ENCODE measurements at places on chromosomes 4 and X.

DNA sequence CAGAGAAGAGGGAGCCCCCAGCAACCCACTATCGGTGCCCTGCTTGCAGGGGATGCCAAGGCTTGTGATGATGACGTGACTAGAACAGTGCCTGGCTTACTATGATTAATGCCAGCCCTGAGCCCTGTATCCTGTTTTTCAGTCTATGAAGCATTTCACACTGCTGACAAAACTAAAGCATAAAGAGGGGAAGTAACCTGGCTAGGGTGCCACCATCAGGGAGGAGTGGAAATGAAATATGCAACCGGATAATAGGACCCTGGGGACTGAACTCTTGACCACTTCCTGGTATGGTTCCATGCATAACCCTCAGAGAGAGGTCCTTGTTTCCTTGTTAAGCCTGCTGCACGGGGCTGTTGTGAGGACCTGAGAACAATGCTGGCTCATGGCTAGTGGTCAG lies 50.3 kb downstream of the MED28 start:
- no peak for DNase-seq

- no peak for DNase-seq
Measured at GRCh38 chr4:150126864-150127203, 48.6 kb downstream of the DCLK2 start.

- no peak for DNase-seq
Measured at GRCh38 chr4:176034936-176035335, 30.7 kb upstream of the WDR17 start.

GRCh38 chr4:1579001-1579900 lies 104.9 kb downstream of the FAM53A start:
- DNase-seq = peak; percentile 73

- no peak for DNase-seq
Measured at GRCh38 chr4:184322328-184323025, 104.8 kb upstream of the ENPP6 start.

DNA sequence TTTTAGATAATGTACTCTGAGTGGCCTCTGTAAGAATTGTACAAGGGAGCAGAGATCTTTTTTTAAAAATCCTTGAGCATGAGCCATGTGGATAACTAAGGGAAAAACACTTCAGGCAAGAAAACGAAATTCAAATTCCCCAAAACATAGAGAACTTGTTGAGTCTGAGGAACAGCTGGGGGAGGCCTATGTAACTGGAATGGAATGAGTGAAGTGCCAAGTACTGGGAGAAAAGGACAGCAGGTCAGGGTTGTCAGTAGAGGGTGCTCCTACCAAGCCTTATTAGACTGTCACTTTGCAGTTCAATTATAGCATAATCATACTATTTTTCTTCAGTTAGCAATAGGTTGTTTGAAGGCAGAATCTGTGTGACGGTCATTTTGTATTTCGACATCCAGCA lies 135.1 kb downstream of the ARHGAP6 start:
- DNase-seq = no peak

DNA sequence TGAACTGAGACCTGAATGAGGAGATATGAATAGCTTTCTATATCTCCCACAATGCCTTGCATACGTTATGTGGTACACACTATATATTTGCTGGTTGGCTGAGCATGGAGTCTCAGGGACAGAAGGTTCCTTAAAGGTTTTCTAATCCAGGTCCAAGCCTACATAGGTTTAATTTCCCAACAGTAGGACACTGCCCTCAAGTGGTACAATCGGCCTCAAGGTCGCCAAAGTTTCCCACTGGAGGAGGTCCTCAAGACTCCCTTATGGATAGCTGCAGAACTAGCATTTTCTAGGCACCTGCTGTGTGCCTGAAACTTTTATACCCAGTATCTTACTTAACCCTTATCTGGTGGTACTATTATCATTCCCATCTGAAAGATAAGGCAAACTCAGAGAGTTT lies 21.0 kb upstream of the EFNB1 start:
- DNase-seq = no peak

GRCh38 chr4:8402640-8403039 lies 37.9 kb downstream of the ACOX3 start:
- DNase-seq = no peak

DNA sequence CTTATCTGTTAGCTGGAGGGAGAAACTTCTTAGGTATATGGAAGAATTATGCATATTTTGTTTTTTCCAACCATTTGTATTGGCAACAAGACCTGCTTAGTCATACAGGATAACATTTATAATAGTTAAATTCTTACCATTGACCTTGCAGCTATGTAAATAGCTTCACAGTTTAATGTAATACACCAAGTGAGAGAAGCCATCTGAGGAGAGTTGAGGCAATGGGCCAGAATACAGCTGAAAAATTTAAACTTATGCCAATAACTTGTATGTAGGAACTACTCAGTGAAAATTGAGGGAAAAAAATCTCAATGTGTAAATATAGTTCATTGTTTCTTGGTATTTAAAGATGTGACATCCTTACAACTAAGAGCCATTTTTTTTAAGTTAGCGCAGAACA lies 273.5 kb downstream of the DACH2 start:
- DNase-seq = no peak

- DNase-seq = no peak
Measured at GRCh38 chr4:175447016-175447415, 365.0 kb downstream of the GPM6A start.

DNA sequence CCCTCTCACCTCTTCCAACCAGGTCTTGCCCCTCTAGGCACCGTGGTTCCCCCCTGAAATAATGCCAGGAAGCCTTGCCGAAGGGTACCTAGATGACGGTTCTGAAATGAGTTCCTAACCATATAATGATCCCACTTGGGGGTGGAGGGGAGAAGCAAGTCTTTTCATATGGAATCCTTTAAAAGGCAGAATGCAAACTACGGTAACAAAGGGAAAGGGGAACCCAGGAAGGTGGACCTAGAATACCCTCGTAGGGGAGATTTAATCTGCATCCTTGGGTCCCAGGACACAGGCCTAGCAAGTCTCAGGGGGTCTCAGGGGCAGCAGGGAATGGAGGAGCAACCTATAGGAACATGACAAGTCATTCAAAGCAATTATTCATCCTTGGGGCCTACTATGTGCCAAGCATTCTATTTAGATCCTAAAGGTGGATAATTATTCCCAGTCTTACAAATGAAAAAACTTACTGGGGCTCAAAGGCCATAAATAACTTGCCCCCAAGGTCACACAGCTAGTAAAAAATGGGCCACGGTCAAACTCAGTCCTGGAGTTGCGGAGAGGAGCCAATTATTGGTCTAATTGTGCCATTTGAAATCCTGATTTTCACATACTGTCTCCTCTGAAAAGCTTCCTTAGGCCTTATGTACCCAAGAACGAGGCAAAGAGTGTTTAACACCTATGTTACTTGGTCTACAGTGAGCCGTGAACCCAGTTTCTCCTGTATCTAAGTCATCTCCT lies 8.8 kb downstream of the BCOR start:
- no peak for DNase-seq

DNA sequence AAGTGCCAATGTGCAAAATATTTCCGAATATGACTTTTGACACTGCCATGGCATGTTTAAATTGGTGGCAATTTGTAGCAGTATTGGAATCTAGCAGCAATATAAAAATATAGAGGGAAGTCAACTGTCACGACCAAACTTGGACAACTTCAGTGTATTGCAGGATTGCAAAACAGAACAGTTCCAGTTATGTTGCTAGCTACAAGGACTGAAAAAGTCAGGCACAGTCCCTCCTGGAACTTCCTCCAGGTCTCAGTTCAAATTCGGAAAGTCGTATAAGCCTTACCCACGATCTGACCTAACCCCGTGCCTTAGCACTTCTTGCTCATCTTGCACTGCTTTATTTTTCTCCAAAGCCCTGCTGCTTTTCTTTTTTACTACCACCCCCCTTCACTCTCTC lies 390.0 kb upstream of the GALNT7 start:
- DNase-seq = no peak

GRCh38 chrX:42175843-42176242 lies 252.5 kb upstream of the CASK start:
- no peak for DNase-seq

DNA sequence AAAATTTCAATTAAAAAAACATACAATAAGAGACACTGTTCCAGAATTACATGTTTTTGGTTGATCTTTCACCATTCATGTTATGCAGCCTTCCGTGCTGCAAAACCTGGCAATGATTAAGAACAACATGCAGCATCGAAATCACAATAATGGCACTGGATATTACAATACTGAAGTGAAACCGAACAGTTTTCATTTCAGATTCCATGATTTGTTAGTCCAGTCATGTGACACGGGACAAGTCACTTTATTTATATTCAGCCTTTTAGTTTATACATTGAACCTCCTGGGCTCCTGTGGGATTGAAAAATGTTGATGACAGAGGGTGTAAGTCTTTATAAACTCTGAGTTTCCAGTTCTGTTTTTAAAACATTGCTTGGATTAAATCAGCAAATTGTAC lies 142.5 kb upstream of the TTC29 start:
- DNase-seq = no peak

GRCh38 chr4:99610605-99611175 lies 36.1 kb downstream of the MTTP start:
- DNase-seq = no peak

GRCh38 chrX:69136546-69137331 lies 28.5 kb downstream of the PJA1 start:
- DNase-seq = no peak

GRCh38 chr4:178693816-178694215 lies 1251.6 kb upstream of the AGA start:
- no peak for DNase-seq

- DNase-seq = no peak
Measured at GRCh38 chrX:134444681-134445080, 15.3 kb upstream of the HPRT1 start.

DNA sequence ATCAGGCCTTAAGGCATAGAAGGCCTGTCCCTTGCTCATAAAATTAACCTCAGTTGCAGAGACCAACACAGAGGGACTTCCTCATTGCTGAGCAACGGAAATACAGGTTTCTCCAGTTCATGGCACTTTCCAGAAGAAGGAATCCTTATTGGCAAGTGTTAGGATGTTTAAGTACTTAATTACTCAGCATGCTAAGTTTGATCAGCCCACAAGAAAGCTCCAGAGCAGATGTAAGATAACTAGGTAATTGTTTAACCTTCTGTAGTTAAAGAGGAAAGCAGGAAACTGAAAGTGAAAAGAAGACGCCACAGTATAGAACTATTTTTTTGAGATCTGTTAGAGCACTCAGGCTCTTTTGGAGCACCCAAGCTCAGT lies 33.5 kb downstream of the SMS start:
- DNase-seq = no peak

GRCh38 chrX:13115146-13115855 lies 70.9 kb upstream of the FAM9C start:
- DNase-seq = no peak

GRCh38 chr4:137266511-137266910 lies 265.8 kb downstream of the PCDH18 start:
- no peak for DNase-seq

DNA sequence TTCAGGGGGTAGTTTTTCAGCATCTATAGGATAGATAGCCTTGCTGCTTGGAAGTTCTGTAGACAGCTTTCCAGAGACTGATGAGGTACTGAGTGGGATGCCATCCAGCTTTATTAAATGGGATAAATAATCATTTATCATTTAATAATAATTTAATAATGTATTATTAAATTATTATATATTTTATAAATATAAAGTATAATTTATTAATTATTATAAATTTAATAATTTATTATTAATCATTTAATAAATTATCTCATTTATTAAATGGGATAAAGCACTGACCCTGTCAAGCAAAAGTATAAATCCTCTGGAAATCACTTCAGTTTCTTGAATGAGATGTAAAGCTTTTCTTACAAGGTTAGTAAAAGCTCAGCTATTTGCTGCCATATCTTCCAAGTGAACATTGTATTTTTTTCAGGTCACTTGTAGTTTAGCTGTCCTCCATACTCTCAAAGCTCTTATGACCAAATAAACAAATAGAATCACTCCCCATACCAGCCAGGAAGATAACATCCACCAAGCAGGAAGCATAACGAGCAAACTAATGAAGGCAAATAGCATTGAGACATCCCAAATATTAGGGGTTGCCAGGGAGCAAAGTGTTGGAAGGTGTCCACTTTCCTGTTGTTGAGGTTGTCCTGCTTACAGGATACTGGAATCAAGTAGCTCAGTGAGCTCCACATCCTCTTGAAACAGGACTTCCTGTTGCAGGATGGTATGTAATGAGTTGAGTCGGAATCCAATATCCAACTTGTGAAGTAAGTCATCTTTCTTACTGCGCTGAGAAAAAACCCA lies 88.9 kb downstream of the ZNF674 start:
- DNase-seq = no peak
